ENCODE measurements at places on chromosomes 12 and 14.

DNA sequence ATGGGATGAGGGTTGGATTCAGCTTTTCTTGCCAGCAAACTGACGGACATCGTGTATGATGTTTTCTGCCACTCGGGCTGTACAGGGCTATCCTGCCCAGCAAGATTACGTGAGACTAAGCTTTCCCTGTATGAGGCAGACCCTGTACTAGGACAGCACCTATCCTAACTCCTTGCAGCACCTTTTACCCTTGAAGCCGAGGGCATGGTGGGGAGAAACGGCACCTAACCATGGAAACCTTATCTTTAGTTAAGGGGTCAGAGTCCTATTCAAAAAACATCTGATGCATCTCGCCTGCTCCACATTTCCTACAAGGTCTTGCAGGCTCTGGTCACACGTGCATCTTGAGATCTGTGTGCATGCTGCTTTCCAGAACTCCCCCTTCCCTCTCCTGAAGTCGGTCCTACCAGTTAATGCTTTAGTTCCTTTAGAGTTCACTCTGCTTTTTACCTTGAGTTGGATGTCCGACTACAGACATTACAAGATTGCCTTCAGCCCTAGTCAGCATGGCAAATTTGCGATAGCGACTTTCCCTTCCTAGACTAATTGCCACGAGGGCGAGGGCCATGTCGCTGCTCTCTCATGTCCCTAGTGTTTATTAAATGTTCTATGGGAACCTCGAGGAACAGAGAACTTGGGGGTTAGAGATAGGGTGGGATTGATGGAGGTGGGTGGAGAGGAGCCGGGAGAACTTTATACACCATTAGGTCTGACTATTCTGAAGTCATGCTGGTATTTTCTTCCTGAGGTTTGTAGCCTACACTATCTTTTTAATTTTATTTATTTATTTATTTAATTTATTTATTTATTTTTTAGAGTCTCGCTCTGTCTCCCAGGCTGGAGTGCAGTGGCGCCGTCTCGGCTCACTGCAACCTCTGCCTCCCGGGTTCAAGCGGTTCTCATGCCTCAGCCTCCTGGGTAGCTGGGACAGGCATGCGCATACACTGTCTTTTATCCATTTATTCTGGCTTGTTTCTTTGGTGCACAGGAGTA is 6.6 kb downstream of the RAN start:
- peak; percentile 12 for DNase-seq

GRCh38 chr12:11758510-11759493 is 109.3 kb downstream of the ETV6 start:
- no peak for DNase-seq

GRCh38 chr12:2260441-2260840 is 207.7 kb downstream of the CACNA1C start:
- no peak for DNase-seq

- DNase-seq, result peak; percentile 92
Observed at GRCh38 chr12:59595883-59596540, at the start of gene SLC16A7. TSS of gene SLC16A7 (plus strand) at chr12:59596029. CDS start at chr12:59704802, 108,773 bp downstream.

DNA sequence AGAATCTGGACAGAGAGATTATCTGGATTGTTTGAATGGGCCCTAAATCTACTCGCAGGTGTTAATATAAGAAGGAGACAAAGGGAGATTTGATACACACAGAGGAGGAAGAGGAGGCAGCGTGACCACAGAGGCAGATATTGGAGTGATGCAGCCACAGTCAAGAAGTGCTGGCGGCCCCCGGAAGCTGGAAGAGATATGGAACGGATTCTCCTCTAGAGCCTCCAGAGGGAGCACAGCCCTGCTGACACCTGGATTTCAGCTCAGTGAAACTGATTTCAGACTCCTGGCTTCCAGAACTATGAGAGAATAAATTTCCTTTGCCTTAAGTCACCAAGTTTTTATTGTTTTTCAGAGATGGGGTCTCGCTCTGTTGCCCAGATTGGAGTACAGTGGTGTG is 9.2 kb upstream of the TC2N start:
- DNase-seq, result no peak

GRCh38 chr14:52023518-52023917 is 34.2 kb downstream of the RTRAF start:
- DNase-seq, result peak; percentile 75

- no peak for DNase-seq
Observed at GRCh38 chr14:75441728-75442127, 13.9 kb downstream of the JDP2 start.
